HTR-8/SVneo (cell line): ENCODE measurements at places on chromosomes 4 and X.

DNA sequence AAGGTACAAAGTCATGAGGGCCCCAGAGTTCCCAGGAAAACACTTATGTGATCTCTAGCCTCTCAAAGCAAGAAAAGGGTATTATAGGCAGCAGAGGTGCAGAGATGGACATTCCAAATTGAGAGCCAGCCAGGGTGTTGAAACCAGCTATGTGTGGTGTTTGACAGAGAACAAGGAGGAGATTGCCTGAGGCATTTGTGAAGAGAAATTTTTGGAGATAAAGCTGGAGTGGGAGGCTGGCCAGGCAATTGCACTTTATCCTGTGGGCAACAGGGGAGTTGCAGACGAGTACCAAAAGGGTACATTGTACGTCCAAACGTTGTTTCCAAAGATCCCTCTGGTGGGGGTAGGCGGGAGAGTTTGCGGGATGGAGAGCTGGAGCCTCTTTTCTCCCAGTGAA is 2.5 kb upstream of the GABRE start:
- no peak for DNase-seq

DNA sequence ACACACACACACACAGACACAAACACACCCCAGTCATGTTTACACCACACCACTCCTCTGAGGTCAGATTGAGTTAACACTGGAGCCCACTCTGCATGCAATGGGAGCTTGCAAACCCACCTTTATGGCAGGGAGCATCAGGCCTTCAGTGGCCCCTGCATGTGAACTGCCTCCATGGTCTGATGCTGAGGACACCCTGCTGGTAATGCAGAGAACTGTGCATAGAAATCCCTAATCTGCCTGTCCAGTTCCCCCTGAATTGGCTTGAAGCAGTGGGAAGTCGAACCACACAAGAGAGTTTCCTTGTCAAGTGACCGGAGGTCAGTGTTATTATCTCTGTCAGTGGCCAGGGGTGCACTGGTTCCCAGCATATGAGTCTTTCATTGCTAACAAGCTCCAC is 59.8 kb downstream of the ANOS1 start:
- no peak for DNase-seq

DNA sequence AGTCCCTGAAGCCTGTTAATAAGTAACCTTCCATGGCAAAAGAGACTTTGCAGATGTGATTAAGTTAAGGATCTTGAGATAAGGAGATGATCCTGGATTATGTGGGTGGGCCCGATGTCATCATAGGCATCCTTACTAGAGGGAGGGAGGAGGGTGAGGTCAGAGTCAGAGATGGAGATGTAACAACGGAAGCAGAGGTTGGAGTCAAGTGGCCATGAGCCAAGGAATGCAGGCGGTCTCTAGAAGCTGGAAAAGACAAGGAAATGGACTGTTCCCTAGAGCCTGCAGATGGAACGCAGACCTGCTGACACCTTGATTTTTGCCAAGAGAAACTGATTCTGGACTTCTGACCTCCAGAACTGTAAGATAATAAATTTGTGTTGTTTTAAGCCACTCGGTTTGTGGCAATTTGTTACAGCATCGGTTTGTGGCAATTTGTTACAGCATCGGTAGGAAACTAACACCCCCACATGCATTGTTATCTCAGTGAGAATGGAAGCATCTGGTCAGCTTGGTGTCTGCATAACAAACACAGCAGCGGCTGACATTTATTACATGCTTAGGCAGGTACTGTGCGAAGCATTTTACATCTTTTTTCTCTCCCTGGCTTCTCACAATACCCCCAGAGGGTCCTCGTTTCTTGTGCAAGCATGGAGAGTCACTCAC is 55.6 kb downstream of the CLDN34 start:
- no peak for DNase-seq

DNA sequence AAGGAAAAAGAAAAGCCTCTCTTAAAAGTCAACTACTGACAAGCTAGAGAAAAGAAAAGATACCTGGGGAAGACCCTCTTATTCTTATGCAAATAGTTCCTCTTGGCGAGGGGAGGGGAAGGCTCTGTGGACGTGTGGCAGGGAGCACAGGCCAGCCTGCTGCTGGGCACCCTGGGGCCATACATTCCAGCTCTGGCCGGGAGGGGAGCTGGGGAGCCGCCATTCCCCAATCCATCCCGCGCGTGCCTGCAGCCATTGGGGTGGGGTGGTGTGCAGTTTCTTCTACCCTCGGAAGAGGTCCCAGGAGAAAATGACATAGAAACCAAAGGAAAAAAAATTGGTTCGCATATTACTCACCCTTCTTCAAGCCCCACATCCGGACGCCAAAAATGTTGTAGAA is 1496.4 kb downstream of the RPA4 start:
- DNase-seq, result no peak

- DNase-seq, result no peak
These were observed 25.7 kb upstream of the BCORL1 start for GRCh38 chrX:129956765-129957164.

DNA sequence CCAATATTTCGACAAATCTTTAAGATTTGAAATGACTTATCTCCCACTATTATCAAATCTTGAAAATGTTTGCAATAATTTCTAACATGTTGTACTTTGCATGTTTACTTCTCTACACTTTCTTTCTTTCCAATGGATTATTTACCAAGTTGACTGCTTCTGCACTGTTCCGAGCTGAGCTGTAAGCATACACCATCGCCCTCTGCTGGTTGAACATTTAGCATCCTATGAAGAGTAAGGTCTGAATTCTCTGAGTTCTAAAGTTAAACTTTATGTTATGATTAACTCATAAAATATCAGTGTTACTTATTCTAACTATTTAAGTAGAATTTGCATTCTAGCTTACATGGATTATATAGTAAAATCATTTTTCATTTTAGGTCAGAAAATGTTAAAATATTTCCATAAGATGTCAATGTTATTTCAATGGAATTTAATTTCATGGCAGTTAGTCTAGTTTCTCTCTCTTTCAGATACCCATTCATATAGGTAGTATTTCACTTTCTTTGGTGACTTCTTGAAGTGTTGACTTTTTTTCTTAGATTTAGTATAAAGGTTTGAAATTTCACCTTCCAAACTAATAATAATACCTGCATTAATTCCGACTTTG is 137.4 kb downstream of the DKK2 start:
- DNase-seq, result peak; percentile 1
